ENCODE measurements at places on chromosomes 13 and 19.

DNA sequence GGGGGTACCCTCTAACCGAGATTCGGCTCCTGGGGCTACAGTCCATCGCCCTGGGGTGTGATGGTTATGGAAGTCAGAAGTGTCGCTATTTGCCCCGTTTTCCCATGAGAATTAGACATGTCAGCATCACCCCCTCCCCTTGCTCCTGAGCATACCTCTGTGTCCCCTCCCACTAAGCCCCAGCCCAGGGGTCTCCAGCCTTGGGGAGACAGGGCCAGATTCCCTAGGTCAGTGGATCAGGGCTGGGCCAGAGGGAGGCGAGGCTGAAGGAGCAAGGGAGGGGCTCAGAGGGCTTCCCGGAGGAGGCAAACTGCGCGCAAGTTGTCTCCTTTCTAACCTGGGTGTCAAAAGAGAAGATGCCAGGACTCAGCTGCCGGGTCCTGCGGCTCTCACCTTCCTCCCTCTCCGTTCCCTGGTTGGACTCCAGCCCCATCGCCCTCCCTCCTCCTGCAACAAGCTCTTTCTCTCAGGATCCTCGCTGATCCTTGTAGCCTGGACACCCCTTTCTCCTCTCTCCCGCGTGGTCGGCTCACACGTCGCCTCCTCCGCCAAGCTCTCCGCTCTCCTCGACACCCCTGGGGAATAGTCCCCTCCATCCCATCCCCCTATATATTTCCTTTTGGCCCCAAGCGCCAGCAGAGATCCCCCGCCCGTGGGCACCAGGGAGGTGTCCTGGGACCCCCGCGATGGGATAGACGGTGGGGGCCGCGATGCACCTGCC is 459 bp upstream of the TMEM59L start:
- DNase-seq, result no peak

DNA sequence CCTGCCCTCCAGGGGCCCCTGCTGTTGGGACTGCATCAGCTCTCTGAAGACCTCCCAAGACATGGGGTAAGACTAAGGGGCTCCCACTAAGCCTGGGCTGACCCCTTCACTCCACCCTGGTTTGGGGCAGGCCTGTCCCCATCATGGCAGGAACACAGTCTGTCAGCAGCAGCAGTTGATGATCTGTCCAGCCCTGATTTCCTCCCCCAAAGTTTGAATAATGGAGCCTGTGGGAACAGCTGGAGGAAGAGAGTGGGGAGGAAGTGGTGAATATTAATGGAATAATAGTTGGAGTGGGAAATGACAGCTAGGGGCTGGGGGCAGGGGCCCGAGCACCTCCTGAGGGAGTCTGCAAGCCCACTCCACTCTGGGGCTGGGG is 1.3 kb upstream of the B3GNT8 start:
- no peak for DNase-seq

- no peak for DNase-seq
Observed at GRCh38 chr13:78045916-78046315, 127.3 kb upstream of the EDNRB start.

DNA sequence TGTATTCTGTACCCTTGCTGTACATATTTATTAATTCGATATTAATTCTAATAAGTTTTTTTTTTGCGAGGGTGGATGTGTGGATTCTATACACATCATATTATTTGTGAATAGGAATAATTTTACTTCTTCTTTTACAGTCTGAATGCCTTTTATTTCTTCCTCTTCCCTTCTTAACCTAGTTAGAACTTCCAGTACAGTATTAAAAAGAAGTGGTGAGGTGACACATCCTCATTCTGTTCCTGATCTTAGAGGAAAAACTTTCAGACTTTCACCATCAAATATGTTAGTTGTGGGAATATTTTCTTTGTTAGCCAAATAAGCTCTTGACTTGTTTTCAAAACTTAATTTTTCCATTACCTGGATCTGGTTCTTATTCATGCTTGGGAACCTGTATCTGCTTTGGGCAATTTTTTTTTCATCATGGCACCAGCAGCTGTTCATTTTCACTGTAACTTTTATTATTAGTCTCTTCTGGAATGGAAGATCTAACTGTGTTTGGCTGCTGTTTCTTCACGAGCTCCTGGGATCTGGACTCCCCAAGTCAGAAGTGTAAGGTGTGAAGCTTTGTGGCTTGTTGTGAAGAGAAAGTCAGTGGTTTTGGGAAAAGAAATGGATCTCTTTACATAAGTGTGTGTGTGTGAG is 33.1 kb downstream of the RGCC start:
- no peak for DNase-seq

DNA sequence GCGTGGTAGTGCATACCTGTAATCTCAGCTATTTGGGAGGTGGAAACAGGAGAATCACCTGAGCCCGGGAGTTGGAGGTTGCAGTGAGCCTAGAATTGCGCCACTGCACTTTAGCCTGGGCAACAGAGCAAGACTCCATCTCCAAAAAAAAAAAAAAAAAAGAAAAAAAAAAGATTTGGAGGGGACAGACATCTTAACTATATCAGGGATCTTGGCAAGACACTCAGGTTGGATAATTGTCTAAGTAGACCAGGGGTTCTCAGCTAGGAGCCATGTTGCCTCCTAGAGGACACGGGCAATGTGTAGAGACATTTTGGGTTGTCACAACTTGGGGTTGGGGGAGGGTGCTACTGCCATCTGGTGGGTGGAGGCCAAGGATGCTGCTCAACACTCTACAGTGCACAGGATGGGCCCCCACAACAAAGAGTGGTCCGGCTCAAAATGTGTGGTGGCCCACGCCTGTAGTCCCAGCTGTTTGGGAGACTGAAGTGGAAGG is 1.9 kb upstream of the ZNF580 start:
- no peak for DNase-seq

GRCh38 chr13:31424130-31424729 is 224.5 kb downstream of the B3GLCT start:
- peak; percentile 55 for DNase-seq

DNA sequence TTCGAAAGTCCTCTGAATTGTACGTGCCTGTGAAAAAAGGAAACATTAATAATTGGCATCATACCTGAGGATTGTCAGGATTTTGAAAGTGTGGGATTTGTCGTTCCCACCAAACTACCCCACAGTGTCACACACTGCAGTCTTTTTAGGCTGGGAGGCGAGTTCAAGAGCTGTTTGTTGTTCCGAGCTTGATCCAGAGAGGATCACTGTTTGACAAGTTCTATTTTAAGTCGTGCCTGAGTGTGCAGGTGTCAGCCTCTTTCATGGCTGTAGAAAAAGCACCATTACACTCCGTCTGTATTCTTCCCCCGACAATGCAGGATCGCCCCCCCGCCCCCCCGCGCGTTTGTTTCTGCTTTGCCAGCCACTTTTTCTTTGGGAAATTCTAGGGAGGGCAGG is 635 bp upstream of the NBEA start:
- no peak for DNase-seq

DNA sequence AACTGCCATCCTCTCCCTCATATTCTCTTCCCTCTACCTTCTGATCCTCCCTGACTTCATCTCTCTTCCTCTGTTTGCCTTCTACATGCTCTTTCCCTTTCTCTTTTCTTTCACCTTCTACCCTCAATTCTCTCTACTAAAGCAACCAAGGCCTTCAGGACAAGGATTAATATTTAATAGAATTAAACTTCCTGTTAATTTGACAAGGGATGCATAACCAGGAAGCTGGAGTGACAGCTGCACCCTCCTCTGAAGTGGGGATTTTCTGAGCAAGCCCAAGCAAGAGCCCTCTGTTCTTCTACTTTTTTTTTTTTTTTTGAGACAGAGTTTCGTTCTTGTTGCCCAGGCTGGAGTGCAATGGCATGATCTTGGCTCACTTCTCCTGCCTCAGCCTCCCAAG is 63.4 kb upstream of the MED4 start:
- no peak for DNase-seq

DNA sequence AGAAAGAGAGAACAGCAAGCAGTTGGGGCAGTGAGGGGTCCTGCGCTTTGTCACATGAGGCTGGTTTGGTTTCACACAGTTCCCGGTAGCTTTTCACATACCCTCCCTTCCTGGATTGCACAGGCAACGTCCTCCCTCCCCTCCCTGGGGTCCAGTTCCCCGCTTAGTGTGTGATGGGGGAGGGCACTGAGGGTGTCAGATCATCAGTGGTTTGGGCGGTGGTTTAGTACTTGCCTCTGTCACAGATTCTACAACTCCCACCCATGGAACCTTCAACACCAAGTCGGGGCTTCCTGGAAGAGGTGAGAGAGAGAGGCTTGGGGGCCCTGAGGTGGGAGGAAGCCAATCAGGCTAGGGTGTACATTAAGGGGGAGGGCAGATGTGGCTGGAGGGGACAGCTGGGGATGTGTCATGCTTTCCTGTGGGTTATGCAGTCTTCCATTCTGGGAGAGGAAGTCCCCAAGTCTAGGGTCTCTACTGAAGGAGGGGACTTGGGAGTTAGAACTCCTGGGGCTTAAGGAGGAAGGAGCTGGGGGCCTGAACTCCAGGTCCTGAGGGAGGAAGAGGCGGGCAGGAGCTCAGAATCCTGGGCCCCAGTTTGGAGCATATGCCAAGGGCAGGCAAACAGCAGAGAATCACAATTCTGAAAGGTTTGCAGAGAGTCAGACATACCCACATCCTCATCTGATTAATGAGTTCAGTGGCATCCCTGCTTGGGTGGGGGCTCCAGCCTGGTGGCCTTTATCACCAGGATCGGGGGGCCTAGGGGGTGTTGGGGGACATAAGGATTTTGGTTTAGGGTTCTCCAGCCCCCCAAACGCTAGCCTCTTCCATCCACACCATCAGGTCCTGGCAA is at the start of gene NKG7:
NKG7 (minus strand) TSS at position 6 of the 856 bp plus-strand sequence. CDS start 119 bp downstream, outside the sequence.
- DNase-seq, result no peak

GRCh38 chr19:43690890-43691289 is 20.9 kb upstream of the PLAUR start:
- no peak for DNase-seq

GRCh38 chr19:18386543-18387271 is 749 bp downstream of the GDF15 start:
- no peak for DNase-seq

DNA sequence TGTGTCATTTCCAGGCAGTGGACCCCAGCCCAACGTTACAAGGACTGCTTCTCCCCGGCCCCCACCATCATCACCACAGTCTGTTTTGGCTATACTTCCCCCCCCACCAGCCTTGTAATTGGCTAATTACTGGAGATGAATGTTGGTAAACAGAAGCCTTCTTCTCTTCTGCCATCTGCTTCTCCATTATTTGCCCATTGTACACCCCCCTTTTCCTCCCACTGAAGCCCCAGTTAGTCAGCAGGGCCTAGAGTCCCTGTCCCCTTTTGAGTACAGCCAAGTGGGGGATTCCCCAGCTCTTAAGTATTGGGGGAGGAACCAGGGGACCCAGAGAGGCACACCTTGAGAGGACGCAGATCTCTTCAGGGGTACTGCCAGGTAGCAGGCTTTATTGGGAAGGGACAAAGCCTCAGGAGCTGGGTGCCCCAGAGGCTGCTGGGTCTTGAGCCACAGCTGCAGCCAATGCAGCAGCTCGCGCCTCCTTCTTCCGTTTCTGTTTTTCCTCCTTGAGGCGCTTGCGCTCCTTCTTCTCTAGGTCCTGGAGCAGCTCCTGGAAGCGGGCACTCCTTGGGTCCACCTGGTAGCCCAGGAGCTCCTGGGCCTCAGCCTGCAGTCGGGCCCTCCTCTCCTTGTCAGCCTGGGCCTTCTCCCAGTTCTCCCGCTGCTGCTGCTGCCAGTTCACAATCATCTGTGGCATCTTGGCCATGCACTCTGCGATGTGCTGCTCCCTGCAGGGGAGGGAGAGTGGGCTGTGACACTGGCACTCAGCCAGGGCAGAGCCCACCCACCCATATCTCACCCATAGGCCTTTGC is 3.0 kb downstream of the GADD45GIP1 start:
- DNase-seq, result peak; percentile 48

DNA sequence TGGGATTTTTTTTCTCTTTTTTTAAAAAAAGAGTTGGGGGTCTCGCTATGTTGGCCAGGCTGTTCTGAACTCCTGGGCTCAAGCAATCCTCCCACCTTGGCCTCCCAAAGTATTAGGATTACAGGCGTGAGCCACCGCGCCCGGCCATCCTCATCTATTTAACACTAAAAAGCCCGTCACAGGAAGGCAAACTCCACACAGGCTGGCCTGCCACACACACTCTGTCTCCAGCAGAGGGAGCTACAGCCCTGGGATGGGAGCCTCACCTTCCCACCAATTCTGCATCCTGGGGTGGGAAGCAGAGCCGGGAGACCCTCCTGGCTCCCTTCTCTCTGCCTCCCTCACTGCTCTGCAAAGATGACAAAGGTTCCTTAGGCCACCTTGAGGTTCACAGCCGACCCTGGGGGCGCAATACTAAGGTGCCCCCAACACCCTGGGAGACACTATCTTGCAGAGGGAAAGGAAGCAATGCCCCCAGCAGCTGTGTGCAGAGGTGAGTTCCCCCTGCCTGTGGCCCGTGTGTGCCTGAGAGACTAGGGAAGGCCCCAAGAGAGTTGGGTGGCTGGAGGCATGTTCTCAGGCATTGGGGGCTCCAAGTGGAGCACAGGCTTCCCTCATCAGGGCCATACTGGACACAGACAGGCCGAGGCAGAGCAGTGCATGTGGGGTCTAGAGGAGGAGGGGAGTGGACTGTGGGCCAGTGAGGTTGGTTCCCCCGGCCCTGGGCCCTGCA is 27.4 kb upstream of the TIMM44 start:
- DNase-seq, result peak; percentile 17

DNA sequence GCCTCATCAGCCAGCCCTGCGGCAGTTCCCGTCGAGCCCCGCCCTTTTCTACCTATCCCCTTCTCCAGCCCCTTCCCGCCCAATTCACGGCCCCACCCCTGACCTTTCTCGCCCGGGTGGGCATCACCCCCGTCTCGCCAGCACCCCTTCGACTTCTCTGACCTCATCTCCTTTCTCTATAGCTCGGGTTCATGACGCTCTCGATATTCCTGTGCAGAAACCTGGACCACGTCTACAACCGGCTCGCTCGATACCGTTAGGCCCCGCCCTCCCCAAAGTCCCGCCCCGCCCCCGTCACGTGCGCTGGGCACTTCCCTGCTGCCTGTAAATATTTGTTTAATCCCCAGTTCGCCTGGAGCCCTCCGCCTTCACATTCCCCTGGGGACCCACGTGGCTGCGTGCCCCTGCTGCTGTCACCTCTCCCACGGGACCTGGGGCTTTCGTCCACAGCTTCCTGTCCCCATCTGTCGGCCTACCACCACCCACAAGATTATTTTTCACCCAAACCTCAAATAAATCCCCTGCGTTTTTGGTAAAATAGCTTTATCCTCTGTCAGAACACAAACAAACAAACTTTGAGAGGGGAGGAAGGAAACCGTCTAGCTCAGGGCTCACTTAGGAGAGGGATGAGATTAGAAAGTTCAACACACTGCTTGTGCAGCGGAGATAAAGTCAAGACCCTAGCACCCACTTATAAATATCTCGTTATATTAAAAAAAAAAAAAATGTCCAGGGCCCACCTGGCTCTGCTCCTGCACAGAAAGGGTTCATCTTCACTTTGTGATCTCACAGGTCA is 5.1 kb downstream of the CD37 start:
- DNase-seq, result peak; percentile 53

- peak; percentile 67 for DNase-seq
Observed at GRCh38 chr13:110874508-110874960, 40.3 kb downstream of the ANKRD10 start.

DNA sequence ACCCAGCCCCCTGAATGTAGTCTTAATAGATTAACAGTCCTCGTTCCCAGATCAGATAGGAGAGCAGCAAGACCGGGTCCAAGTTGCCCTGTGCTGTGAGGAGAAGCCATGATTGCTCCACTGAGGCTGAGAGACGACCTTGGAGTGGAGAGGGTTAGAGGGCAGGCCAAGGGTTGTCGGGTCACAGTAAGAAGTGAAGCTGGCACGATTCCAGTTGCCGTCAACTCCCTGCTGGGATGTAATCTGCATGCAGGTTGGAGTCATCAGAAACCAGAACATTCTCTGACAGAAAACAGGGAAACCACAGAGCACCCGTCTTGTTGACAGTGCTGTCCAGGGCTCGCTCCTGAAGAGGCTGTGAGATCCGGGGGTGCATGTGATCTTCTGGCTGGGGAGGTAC is 19.0 kb upstream of the ATP11A start:
- no peak for DNase-seq
